ENCODE measurements at places on chromosomes 7 and 10.

- DNase-seq: no peak
Measured at GRCh38 chr7:30925117-30925516, 13.5 kb downstream of the AQP1 start.

DNA sequence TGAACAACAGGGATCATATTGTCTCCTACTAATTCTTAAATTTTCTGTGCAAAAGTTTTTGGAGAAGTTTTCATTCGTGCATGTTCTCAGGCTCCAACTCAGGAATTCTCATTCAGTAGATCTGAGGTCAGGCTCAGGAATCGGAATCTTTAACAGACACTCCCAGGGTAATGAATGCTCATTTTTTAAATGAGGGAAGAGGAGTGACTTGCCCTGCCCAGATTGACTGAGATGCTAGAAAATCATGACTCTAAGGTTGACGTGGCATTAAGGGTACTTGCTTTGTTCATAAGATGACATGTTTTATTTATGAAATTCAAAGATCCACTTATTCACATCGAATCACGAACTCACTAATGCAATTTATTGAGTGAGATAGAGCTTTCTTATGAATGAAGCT, 196.6 kb upstream of the NPVF start:
- DNase-seq: no peak

GRCh38 chr7:44769776-44770294, 21.2 kb downstream of the ZMIZ2 start:
- DNase-seq: no peak

GRCh38 chr7:101265622-101266516, 21.0 kb upstream of the FIS1 start:
- DNase-seq: no peak

DNA sequence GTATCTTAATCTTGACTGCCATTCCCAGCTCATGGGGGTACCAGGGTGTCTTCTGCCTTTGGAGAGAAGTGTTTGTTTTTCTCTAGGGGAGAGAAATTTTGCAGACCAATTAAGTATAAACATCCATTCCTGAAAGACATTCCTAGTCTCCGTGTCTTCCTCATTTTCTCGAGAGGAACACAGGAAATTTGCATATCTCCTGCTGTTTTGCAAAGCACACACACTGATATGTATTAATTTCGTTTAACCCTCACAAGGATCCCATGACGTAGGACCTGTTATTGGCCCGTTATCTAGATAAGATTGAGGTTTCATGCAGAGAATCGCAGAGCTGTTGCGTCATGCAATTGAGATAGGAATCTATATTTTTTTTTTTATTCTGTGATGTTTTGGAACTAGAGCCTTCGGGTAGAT, 944 bp downstream of the RHBDD2 start:
- no peak for DNase-seq

DNA sequence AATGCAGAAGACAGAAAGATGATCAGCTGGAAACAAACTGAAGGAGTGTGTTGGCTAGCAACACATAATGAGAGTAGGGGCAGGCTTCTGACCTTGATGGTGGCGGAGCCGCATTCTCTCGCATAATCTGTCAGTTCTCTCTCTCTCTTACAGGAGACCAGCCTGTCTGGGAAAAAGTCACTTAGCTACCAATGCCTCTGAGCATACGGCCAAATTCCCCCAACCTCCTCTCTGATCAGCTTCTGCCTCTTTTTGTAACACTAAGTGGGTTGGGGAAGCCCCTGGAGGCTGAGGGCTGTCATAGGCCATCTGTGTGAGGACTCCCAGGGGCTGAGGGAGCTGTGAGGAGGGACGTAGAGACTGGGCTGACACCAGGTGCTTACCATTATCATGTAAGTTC, 104.6 kb downstream of the HIPK2 start:
- DNase-seq: no peak

Measured in stimulated activated CD4-positive, alpha-beta T cell treated with anti-CD3 and anti-CD28 coated beads, Interleukin-1b, Interleukin-23, amount 100 ng/mL, for 1 hour (primary cell).